ENCODE measurements at places on chromosomes 2 and 18.

DNA sequence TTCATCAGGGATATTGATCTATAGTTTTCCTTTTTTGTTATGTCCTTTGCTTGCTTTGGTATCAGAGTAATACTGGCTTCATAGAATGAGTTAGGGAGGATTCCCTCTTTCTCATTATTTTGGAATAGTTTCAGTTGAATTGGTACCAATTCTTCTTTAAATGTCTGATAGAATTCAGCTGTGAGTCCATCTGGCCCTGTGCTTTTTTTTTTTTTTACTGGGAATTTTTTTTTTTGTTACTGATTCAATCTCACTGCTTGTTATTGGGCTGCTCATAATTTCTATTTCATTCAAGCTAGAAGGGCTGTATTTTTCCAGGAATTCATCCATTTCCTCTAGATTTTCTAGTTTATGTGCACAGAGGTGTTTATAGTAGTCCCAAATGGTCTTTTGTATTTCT is 103.9 kb downstream of the RND3 start:
- DNase-seq: no peak

- DNase-seq: no peak
Measured at GRCh38 chr18:72637299-72637698, 93.2 kb upstream of the CBLN2 start.

DNA sequence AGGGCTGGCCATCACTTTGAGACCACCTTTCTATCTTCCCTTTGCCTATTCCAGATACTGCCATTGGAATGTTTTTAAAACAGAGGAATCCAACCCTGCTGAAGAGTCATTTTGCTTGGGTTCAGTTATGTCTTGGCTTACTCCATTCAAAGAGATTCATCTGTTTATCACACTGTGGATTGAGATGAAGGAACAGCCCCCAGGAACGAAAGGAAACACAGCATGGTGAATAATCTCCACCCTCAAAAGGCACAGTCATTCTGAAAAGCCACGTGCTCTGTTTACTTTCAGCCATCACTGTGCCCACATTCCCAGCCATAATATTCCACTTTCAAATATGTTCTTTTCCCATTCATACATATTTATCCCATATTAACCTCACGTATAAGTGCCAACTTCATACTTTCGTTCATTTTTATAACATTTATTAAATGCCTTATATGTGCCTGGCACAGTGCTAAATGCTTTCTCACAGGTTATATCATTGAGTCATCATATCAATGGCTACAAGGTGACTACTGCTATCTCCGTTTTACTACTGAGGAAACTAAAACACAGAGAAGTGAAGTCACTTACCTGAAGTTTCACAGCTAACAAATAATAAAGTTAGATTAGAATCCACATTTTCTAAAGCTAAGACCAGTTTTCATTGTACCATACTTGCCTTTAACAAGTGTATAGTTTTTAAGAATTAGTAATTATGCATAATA is 143.6 kb downstream of the OSR1 start:
- no peak for DNase-seq

GRCh38 chr18:9437021-9437437 is 38.3 kb upstream of the RALBP1 start:
- no peak for DNase-seq

GRCh38 chr18:74967979-74968378 is 241.0 kb downstream of the PTGR3 start:
- no peak for DNase-seq

- no peak for DNase-seq
Measured at GRCh38 chr2:144520756-144521487, 1.0 kb upstream of the ZEB2 start.

DNA sequence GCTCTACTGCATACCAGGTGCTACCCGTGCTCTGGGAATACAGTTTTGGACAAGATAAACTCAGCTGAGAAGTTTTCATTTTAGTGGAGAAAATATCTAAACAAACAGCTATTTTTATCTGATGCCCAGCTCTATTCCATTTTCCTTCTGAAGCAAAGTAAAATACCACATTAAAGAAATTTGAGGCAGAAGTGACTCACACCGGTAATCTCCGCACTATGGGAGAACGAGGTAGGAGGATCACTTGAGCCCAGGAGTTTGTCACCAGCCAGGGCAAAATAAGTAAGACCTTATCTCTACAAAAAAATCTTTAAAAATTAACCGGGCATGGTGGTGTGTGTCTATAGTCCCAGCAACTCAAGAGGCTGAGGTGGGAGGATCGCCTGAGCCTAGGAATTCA is 416.2 kb upstream of the LYPD1 start:
- DNase-seq: no peak

DNA sequence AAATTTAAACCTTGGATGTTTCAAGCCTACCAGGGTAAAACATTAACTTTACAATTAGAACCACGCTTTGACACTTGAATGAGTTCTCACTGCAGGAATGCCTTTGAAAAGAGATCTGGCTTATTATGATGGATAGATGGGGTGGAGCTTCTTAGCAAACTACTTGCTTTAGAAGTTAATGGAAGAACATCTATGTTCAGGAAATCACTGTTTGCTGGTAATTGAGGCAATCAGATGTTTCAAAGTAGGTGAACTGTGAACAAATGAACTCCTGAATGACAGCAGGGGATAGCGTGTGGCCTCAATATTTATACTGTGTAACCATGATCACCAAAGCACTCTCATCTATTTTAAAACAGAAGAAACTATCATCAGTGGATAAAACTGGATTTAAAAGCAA is 383.6 kb downstream of the PIK3C3 start:
- no peak for DNase-seq

DNA sequence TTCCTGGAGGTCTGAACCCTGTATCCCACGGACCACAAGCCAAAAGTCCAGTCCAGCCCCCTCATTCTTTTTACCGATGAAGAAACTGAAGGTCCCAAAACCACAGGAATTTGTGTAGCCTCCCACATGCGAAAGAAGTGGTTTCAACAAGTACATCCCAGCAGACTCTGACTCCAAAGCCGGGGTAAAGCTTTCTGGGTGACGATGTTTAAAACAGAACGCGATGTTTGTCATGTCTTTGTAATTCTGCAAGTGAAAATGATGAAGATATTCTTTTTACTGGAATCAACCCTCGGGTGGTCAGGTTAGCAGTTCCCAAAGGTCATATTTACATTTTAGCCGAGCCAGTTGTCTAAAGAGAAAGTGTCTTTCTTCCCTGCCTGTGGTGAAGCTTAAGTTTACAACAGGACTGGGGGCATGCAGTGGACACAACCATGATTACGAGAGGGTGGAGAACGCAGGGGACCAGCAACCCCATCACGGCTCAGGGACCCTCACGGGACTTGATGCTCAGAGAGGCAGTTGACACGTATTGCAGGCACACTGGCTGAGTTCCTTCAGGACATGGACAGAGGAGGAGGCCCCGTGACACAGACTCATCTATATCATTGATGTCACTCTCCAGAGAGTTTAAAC is 17.8 kb upstream of the TMEM131 start:
- no peak for DNase-seq
